ENCODE measurements at places on chromosomes 16 and 17.

DNA sequence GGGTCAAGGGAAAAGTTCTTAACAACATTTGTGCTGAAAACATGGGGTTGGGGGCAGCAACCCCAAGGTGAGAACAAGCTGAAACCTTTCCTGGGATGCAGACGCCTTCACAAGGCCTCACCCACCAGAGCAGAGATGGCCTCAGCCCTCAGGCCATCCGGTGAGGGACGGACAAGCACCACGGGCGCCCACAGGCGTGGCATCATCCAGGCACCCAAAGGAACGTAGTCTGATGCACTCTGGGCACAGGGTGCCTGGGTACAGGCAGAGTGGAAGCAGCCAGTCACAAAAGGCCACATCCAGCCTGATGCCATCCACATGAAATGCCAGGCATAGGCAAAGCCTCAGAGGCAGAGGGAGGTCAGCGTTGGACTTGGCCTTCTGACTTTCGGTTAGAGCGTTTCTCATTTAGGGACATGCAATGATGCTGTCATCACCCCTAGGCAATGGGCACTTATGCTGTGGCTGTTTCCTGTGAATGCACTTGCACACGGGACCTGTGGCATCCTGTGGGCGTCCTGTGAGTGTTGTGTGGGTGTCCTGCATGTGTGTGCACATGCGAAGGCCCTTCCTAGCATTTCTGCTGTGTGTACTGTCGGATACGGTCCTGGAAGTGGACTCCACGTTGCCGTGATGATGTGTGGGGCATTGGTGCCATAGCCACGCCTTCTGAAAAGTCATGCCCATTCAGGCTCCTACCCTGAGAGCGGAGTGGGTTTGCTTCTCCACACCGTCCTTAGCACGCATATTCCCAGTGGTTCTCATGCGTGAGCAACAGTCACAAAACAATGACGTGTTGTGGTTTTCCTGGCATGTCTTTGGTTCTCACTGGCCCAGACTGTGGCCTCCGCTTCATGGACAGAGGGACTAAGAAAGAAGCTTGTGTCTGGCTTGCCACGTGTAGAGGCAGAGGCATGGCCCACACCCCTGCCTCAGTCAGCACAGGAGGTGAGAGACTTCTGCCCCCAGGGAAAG is 52.7 kb upstream of the ZNF469 start:
- no peak for DNase-seq

DNA sequence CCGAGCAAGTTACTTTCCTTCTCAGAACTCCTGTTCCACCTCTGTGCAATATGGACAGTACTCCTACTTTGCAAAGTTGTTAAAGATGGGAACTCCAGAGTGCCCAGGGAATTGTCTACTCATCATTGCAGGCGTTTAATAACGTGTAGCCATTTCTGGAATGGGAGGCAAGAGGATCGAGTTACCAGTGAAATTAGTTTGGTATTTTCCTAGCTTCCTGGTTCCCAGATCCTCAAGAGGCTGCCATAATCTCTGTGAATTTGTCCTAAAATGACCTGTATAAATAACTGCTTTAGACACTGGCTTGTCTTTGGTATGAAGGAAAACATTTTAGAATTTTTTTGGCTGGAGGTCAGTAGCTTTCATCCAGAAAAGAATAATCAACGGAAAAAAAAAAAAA is 27.7 kb downstream of the WWOX start:
- DNase-seq, result no peak

GRCh38 chr17:27640790-27641189 is 9.8 kb downstream of the LGALS9 start:
- no peak for DNase-seq

- DNase-seq, result no peak
Measured at GRCh38 chr16:88274847-88275246, 107.9 kb upstream of the ZNF469 start.

DNA sequence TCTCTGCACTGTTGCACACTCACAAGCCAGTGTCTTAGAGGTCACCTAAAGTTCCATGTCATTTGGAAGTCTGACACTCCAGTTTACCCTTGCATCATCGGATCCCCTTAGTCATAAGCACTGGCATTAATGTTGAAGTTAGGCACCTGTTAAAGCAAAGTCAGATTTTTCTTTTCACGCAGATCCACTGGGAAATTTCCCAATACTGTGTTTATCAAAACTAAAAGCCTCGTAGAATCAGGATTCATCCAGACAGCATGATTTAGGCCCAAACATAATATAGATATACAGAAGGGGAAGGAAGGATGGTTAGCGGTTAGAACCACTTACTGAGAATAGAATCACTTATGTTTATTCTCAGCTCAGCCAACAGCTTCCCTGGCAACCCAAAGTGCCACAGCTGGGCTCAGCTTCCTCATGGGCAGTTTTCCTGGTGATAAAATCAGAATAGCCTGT is 30.1 kb upstream of the HAPSTR1 start:
- DNase-seq, result no peak

GRCh38 chr16:5379954-5380353 is 282.4 kb upstream of the EEF2KMT start:
- no peak for DNase-seq
